ENCODE measurements at places on chromosomes 6 and 20.

DNA sequence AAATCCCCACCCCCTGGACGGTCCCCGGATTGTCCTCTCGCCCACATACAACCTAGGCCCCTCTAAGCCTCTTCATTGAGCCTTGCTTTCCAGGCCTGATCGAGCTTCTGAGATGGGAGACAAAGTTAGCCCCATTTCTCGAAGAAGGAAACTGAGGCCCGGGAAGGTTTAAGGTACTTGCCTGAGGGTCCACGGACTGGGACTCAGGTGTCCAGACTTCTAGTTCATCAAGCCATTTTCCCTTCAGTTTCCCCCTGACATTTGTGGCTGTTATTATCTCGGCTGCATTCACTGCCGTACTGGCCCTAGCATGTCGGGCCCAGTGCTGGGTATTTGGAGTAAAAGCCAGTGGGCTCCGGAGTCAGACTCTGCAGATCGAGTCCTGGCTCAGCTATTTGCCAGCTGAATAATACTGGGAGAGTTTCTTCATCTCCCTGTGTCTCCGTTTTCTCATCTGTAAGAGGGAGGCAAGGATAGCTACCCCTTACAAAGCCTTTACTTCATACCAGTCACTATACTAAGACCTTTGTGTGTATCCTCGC lies 633 bp downstream of the RPRD1B start:
- DNase-seq, result no peak

DNA sequence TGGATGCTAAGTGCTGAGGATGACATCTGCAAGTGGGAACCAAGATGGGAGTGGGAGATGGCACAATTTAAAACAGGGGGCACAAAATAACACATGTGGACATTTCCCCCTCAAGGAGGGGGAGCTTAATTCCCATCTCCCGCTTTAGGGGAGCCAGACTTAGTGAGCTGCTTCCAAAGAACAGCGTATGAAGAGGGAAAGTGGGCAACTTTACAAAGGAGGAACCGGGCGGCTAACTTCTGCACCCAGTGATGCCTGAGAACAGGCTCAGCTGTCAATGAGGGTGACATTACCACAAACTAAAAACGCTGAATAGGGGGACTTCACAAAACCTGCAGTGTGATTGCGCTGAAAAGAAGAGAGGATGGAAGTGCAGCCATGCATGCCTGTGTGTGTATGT lies 95.5 kb upstream of the NXT1 start:
- no peak for DNase-seq

DNA sequence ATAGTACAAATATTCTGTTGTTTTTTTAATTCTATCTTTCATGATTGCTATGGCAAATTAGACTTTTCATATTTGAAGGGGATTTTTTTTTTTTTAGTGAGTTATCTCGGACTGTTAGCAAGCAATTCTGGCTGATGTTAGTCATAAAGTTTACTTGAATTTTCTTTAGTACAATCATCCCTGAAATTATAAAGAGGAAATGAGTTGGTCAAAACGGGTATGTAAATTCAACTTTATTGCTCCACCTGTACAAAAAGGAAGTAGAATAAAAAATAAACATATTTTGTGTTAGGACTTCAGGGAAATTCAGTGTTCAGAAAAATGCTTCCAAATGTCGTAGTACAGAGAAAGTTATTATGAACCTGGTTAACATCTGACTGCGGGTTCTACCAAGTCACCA lies 40.3 kb downstream of the PPP1R14C start:
- no peak for DNase-seq

GRCh38 chr20:35981969-35982368 lies 13.6 kb downstream of the CNBD2 start:
- DNase-seq, result no peak

GRCh38 chr6:47844881-47845280 lies 63.0 kb downstream of the OPN5 start:
- no peak for DNase-seq

- no peak for DNase-seq
These were observed 24.4 kb upstream of the LY86 start for GRCh38 chr6:6564154-6564553.

DNA sequence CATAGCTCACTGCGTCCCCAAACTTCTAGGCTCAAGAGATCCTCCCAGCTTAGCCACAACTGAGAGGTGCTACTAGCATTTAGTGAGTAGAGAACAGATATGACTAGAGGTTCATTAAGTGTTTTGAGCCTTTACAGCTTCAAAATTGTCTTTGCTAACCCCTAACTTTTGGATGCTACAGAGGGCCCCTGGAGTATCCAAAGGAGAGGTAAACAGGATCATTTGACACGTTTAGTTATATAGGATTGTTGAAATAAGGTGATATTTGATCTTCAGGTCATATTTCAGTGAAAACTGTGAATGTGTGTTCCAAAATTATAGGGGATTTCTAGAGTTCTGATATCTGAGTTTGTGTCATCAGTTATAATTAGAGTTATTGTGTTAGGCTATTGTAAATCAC lies 19.2 kb upstream of the HFE start:
- no peak for DNase-seq

- no peak for DNase-seq
These were observed 1027.3 kb upstream of the CITED2 start for GRCh38 chr6:140401761-140402160.

GRCh38 chr20:53255102-53255710 lies 283.0 kb downstream of the TSHZ2 start:
- no peak for DNase-seq

DNA sequence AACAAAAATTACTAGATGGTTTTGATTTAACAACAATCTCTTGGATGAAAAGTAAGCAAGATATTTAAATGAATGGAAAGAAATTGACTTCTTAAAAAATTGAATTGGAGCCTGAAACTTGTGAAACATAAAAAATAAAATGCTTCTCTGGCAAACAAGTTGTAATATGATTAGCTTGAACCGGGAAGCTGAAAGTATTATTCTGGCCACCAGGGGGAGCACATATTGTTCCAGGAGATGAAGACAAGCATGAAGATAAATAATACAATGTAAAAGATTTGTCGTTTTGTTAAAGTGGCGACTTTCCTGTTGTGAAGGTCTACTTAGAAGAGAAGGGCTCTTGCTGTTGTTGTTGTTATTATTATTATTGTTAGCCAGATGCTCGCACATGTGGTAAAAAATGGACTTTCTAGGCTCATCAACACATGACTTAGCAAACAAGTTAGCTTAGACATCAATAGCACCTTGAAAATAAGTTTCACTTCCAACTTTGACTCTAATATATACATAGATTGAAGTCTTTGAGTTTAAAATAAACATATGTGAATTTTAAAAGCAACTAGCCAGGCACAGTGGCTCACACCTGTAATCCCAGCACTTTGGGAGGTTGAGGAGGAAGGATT lies 14.2 kb downstream of the PAX1 start:
- DNase-seq, result peak; percentile 55

- no peak for DNase-seq
These were observed 157.7 kb upstream of the GGTLC1 start for GRCh38 chr20:24146231-24146634.

- no peak for DNase-seq
These were observed 79.8 kb downstream of the TRMT6 start for GRCh38 chr20:5870568-5870981.
